ENCODE measurements at places on chromosomes 7 and 10. TPM values are rescaled to one million over a fixed set of nuclear protein-coding genes. Genes with fewer than 3 reads are reported as not detected.
A peak's percentile ranks its signal among the peaks of the same experiment; 100 is the strongest.

DNA sequence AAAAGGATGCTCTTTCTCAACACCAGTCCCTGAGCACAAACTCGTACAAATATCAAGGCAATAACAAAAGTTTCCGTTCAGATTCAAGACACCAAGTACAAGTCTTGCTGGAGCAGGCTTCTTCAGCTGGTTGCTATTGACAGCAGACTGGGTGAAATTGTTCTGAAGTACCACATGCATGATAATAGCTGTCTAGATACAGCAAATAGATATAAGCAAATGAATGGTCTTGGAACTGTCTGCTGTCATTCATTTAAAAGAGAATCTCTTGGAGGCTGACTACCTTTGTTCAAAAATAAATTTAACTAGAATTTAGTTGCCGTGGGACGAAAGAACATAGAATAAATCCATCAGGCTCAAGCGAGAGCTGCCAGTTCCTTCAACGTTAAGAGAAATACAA lies 35.5 kb downstream of the SORCS1 start:
- no peak overlapping the region for H3K27ac ChIP-seq
- H3K36me3 ChIP-seq, result no peaks in the 10 kb centered on the region
- no peaks in the 10 kb centered on the region for H3K4me1 ChIP-seq
- no peaks in the 10 kb centered on the region for H3K27me3 ChIP-seq
- no peak for DNase-seq

DNA sequence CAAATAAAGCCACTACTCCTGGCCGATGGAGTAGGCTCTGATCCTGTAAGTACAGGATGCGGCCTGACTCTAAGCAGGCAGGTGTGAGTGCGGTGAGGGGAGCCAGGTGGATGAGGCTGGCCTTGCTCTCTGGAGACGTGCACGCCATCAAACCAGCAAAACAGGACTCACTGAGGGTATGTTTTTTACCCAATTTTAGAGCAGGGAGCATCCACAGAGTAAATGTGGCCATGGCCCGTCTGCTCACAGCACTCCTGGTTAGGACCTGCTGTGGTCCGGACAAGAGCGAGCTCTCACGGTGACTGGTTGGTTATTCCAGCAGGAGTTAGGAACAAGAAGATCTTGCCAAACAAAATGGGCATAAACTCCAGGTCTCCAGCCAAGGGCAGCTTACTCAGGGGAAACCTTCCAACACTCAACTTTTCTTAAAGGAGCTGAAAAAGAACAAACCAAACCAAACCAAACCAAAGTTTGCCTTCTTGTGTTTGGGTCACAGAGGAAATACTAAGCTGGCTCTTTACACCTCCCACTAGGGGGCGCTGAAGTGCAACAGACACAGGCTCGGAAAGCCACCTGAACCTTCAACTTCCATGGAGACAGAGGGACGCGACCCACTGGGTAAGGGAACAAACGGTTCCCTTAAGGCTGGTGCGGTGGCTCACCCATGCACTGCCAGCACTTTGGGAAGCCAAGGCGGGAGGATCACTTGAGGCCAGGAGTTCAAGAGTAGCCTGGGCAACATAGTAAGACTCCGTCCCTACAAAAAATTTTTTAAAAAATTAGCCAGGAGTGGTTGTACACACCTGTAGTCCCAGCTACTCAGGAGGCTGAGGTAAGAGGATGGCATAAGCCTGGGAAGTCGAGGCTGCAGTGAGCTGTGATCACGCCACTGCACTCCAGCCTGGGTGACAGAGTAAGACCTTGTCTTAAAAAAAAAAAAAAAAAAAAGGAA lies 122.4 kb downstream of the CLEC2L start:
- no peak overlapping the region for H3K27ac ChIP-seq
- DNase-seq, result peak; percentile 79
- H3K4me3 ChIP-seq, result no peak overlapping the region
- no peaks in the 10 kb centered on the region for H3K36me3 ChIP-seq
- H3K27me3 ChIP-seq, result no peaks in the 10 kb centered on the region

DNA sequence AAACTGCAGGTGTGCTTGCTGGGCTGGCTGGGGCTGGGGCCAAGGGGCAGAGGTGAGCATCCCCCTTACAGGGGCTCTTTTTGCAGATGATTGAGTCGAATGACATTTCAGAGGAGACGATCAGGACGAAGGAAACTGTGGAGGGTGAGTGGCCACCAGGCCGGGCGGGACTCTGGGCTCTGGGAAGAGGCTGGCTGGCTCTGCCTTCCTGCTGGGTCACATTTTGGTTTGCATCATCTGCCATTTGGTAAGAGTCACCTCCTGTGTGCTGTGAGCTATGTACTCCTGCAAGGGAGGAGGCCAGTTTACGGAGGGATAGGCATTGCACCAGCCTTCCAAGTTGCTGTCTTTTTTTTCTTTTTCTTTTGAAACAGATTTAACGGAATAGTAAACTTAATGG lies 73.0 kb upstream of the GTF2IRD1 start:
- no peak overlapping the region for H3K4me3 ChIP-seq
- peaks cover 11% of the 10 kb centered on the region for H3K36me3 ChIP-seq
- no peaks in the 10 kb centered on the region for H3K4me1 ChIP-seq
- no peak overlapping the region for H3K27ac ChIP-seq

PAPOLB gene
- not detected for polyA plus RNA-seq

FKBP6 gene
- not detected for polyA plus RNA-seq

GRCh38 chr7:81260152-81260551 lies 341.3 kb upstream of the SEMA3C start:
- H3K27ac ChIP-seq, result no peak overlapping the region
- peaks cover 8% of the 10 kb centered on the region for H3K27me3 ChIP-seq
- H3K4me3 ChIP-seq, result no peak overlapping the region
- no peaks in the 10 kb centered on the region for H3K4me1 ChIP-seq
- no peak for DNase-seq
- H3K36me3 ChIP-seq, result no peaks in the 10 kb centered on the region

DNA sequence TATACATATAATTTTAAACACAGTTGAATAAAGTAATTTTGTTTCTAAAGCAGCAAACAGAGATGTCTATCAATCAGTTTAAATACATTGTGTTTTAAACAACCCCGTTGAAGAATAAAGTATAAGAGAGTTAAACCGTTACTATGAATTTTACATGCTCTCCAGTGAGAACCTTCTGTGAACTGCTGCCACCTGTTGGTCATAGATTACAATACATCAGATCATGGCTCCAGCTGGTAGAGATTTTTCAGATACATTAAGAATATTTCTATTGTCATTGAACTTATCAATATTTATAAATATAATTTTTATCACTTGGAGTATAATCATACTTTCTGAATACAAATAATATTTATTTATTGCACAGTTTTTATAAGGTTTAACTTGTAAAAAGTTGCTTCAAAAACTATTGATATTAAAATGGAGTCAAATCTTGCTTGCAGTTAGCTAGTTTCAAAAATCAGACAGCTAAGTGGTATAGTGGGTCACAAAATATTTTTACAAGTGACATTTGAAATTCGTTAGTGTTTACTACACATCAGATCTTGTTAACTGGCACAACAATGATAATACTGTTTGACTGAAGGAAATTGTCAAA lies 561.2 kb upstream of the PHF14 start:
- H3K36me3 ChIP-seq, result no peaks in the 10 kb centered on the region
- no peaks in the 10 kb centered on the region for H3K27me3 ChIP-seq
- H3K4me3 ChIP-seq, result no peak overlapping the region
- H3K27ac ChIP-seq, result no peak overlapping the region
- no peaks in the 10 kb centered on the region for H3K4me1 ChIP-seq

- H3K27ac ChIP-seq, result no peak overlapping the region
- H3K4me1 ChIP-seq, result peaks cover 24% of the 10 kb centered on the region
- no peaks in the 10 kb centered on the region for H3K27me3 ChIP-seq
- no peak for DNase-seq
- H3K4me3 ChIP-seq, result no peak overlapping the region
- H3K36me3 ChIP-seq, result no peaks in the 10 kb centered on the region
Observed at GRCh38 chr7:131548371-131548770, 8.1 kb downstream of the PODXL start.

DNA sequence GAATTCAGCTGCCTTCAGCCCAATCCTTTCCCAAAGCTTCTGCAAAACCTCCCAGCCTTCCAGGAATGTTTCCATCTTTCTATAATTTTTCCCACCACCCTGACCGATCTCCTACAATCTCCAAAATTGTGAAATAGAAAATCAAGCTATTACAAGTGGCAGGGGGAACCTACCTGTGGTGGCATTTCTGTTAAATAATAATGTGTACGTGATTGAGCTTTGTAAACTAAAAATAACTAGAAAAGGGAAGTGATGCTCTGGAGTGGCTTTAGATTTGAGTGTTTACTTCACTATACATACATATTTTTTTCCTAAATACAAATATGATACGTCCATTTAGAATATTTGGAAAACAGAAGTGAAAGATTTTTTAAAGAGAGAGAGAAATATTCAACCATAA lies 593.6 kb downstream of the GRM8 start:
- no peak overlapping the region for H3K4me3 ChIP-seq
- H3K27ac ChIP-seq, result no peak overlapping the region
- H3K27me3 ChIP-seq, result no peaks in the 10 kb centered on the region
- no peak for DNase-seq
- no peaks in the 10 kb centered on the region for H3K4me1 ChIP-seq
- no peaks in the 10 kb centered on the region for H3K36me3 ChIP-seq

DNA sequence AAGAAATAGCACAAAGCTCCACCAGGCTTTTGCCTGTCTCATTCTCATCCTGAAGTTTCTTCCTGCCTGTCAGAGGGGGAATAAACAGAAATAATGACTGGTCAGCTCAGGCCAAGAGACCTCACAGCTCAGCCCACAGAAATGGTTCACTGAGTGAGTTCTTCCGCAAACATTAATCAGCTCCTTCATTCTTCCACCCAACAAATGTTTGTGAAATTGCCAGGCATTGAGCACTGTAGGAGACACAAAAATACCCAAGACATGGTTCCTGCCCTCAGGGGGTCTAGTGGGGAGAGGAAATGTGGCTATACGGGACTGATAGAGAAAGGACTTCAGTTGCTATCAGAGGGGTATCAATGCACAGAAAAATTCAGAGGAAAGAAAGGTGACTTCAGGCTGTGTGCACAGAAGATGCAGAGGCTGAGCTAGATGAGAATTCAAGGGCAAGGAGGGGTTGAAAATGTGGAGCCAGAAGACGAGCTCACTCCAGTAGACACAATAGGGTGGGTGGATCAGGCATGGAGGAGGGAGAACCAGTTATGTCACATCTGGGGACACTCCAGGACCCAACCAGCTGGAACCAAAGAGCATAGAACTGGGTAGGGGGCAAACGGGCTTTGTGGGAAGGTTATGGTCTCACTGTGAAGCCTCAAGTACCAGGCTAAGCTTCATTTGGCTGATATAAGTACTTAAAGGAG lies 20.9 kb downstream of the MYOF start:
- no peak overlapping the region for H3K4me3 ChIP-seq
- H3K27me3 ChIP-seq, result no peaks in the 10 kb centered on the region
- peaks cover 81% of the 10 kb centered on the region for H3K4me1 ChIP-seq
- H3K36me3 ChIP-seq, result peaks cover 13% of the 10 kb centered on the region

DNA sequence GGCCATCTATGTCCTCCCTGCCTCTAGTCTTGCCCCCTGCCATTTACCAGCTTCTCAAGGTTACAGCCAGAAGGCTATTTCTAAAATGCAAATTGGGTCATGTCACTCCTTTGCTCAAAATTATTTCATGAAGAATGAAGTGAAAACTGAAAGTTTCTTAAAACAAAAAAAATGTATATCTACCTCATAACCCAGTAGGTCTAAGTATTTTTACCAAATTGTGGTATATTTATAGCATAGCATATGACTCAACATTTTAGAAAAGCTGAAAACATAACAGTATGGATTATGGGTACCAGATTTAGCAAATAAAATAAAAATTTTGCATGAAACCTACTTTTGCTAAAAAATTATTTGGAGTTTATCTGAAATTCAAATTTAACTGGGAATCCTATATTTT lies 78.4 kb downstream of the SLC16A9 start:
- H3K27me3 ChIP-seq, result peaks cover 8% of the 10 kb centered on the region
- no peaks in the 10 kb centered on the region for H3K36me3 ChIP-seq
- H3K4me3 ChIP-seq, result no peak overlapping the region

DNA sequence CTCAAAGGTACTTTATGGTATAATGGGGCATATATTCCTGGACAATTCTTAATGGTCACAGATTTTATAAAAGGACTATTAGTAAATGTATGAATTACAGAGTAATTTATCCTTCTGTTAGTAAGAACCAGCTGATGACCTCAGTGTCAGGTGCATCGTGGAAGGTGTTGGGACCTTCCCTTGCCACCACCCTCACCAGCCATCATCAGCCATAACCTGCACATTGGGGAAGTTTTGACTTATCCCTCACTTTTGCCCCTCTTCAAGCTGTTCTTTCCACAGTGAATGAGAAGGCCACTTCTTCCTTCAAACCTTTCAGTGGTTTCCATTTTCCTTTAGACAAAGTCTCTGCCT lies 52.2 kb downstream of the FIGNL1 start:
- H3K27me3 ChIP-seq, result peaks cover 53% of the 10 kb centered on the region
- DNase-seq, result no peak
- H3K27ac ChIP-seq, result no peak overlapping the region
- H3K4me1 ChIP-seq, result no peaks in the 10 kb centered on the region
- H3K36me3 ChIP-seq, result no peaks in the 10 kb centered on the region
- H3K4me3 ChIP-seq, result no peak overlapping the region

CRHR2 gene
- polyA plus RNA-seq, result not detected

SSMEM1 gene
- not detected for polyA plus RNA-seq

- no peaks in the 10 kb centered on the region for H3K27me3 ChIP-seq
- H3K4me1 ChIP-seq, result no peaks in the 10 kb centered on the region
- no peak overlapping the region for H3K27ac ChIP-seq
- H3K4me3 ChIP-seq, result no peak overlapping the region
Observed at GRCh38 chr7:136947347-136947746, 78.9 kb downstream of the CHRM2 start.

DNA sequence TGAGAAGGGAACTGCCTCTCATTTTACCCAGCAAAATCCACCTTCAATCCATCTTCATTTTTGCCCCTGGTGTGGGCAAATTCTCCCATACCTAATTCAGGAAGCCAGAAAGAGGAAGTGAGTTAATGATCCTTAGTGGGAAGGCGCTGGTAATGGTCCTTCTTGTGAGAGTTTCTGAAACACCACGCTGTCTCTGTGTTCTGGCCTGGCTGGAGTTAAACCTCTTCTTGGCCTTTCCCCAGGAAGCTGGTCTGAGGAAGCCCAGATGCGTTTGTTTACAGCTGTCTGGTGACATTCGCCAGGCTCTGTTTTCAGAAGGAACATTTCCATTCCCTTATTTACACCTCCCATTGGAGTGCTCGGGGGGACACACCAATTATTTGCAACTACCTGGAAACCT lies 24.3 kb downstream of the HTRA1 start:
- no peak overlapping the region for H3K4me3 ChIP-seq
- peak overlapping the region; percentile 13 for H3K27ac ChIP-seq
- H3K4me1 ChIP-seq, result peaks cover 7% of the 10 kb centered on the region
- DNase-seq, result peak; percentile 72
- no peaks in the 10 kb centered on the region for H3K27me3 ChIP-seq
- H3K36me3 ChIP-seq, result peaks cover 5% of the 10 kb centered on the region

DNA sequence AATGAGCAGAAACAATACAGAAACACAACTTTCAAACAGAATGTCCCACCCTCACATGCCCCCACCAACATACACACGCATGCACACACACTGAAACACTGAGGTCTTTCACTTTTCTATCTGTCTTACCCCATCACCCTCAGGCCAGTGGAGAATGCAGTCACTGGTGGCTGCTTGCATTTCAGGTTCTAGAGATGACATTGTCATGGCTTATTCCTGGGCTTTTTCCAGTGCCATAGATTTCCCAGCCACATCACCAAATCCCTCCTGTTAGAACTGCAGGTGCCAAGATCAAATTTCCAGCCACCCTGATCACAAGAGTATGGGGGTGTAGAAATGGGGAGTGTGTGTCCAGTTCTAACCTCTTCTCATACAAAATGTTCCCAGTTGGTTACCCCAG lies 68.4 kb downstream of the CACNA2D1 start:
- no peaks in the 10 kb centered on the region for H3K36me3 ChIP-seq
- no peak overlapping the region for H3K27ac ChIP-seq

All from endothelial cell of umbilical vein (primary cell).